ENCODE measurements at places on chromosomes 13 and 19. TPM values are rescaled to one million over a fixed set of nuclear protein-coding genes. Genes with fewer than 3 reads are reported as not detected.

DNA sequence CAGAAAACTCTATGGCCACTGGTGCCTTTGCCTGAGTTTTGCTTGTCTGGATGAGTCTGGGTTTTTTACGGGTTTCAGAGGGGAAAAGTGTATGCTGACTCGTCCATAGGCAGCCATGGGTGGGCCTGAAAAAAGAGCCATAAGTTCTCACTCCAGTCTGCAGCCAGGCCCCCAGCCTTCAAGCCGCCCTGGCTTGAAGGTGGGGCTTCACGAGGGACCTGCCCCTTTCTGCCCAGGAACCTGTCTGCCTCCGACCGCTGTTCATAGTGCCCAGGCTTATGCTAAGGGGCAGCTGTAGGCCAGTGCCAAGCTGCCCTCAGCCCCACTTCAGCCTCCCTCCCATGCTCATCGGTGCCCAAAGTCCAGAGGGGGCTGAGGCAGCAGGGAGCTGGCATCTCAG lies 385.2 kb downstream of the PCDH9 start:
- no peak for DNase-seq

DNA sequence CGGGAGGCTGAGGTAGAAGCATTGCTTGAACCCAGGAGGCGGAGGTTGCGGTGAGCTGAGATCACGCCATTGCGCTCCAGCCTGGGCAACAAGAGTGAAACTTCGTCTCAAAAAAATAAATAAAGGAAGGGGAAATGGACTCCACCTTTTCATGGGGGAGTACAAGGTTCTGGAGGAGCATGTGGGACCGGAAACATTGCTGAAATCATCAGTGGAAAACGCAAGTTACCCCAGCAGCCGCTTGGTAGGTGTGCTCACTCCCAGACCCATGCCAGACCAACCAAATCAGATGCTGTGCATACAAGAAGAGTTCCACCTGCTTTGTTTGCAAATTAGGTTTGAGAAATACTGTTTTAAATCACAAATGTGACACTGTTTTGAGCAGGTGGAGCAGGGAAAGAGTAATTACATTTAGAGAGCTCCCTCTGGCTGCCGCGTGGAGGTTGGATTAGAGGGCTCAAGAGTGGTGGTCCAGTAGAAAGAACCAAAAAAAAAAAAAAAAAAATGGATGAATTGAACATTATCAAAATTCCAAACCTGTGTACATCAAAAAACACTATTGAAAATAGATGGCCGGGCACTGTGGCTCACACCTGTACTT lies 4.9 kb downstream of the ERICH4 start:
- no peak for DNase-seq

Gene PRSS57
- total RNA-seq = not detected

Gene SLC25A41
- not detected for total RNA-seq

GRCh38 chr19:30318936-30319335 lies 53.2 kb upstream of the ZNF536 start:
- DNase-seq = no peak

Gene N4BP2L1
- 7.2 TPM for total RNA-seq

GRCh38 chr19:34254698-34255432 lies 511 bp downstream of the GARRE1 start:
- DNase-seq = peak; percentile 22

Gene CEACAM8
- not detected for total RNA-seq
